ENCODE measurements at places on chromosomes 6 and 20.
A peak's percentile ranks its signal among the peaks of the same experiment; 100 is the strongest.

DNA sequence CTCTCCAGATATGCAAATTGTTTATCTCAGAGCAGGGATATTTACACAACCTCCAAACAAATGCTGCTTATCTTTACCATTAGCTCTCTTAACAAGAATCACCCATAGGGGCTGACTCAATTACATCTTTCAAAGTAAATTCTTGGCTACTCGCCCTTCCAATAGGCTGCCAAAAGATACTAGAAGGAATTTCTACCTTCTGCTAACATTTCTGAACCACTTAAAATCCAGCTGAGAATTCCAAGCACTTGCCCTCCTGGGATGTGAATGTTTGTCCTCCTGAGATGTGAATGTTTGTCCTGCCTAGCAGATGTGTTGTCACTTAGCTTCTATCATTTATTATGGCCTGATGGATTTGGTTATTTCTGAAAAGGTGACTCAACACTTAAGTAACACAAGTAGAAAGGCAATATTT, 388.0 kb downstream of the GJA1 start:
- DNase-seq = peak; percentile 18

DNA sequence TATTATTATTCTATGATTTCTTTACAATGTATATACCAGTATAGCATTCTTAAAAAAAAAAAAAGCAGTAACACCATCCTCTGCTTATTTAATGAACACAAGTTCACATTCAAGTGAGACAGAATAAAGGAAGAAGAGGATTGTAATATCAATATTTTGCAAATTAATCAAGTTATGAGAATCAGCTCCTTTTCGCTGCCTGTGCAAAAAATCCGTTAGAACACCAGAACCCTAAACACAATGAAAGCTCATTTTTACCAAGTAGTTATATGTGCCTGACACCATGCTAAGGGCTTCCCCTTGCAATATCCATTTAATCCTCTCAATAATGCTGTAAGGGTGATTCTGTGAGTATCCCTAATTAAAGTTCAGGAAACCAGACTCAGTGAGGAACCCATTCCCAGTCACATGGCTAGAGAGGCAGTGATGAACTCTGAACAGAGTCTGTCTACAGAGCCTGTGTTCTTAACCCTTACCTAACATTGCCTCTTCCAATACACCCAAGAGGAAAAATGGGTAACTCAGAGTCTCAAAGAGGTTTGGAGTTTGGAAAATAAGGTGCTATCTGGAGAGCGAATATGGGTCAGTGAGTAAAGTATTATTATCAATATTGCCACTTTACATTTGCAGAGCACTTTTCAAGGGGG, 66.8 kb downstream of the CDC40 start:
- DNase-seq = no peak

DNA sequence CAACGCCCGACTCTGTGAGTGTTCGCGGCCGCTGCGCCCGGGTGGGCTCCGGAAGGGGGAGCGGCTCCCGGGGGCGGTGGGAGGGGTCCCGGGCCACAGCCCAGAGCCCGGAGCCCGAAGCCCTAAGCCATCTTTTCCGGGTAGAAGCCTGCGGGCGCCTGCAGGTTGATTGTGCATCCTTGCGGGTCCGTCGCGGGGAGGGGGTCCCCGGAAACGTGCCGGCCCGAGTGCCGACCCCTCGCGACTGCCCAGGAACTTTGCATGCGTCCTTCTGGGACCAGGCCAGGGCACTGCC, 413 bp downstream of the PTPRA start:
- no peak for DNase-seq

GRCh38 chr6:3157131-3157933, at the start of gene TUBB2A:
TUBB2A (minus strand) TSS chr6:3157544; CDS start chr6:3157463, 81 bp downstream.
- peak; percentile 50 for DNase-seq

DNA sequence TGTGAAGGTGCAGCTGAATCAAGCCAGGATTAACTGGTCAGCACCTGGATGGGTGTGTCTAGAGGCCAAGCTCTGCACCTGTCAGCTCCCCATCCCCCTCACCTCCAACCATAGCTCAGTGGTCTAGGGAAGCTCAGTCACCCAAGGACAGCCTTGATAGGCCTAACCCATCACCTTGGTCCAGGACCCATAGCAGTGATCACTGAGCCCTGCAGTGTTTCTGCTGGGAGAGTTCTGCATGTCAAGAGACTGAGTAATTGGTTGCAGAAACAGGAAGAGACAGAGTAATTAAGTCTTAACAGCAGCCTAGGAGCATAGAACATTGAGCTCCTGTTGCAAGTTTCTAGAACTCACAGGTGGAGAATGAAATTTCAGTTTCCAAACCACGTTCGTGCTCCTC, 18.7 kb upstream of the RALGAPB start:
- no peak for DNase-seq
